IMR-90 (cell line): ENCODE measurements at places on chromosomes 6 and 20. TPM values are rescaled to one million over a fixed set of nuclear protein-coding genes. Genes with fewer than 3 reads are reported as not detected.

Gene ID1
- total RNA-seq = 174 and 186 TPM in 2 replicates

- peak; percentile 76 for DNase-seq
- H3K4me1 ChIP-seq = peaks cover 18% of the 10 kb centered on the region
- H3K27ac ChIP-seq = peak overlapping the region; percentile 8; the same call in 1 of the 2 replicates
Observed at GRCh38 chr6:16739329-16739801, 21.9 kb downstream of the ATXN1 start.

Gene HTR1B
- under 0.01 and 0.36 TPM in 2 replicates for total RNA-seq

Gene ZNF76
- total RNA-seq = 15.3 and 19.9 TPM in 2 replicates
